Fibroblast of the aortic adventitia (primary cell): ENCODE measurements at places on chromosomes 3 and 15.

GRCh38 chr3:185701611-185702261, 115.6 kb downstream of the SENP2 start:
- no peak for DNase-seq

DNA sequence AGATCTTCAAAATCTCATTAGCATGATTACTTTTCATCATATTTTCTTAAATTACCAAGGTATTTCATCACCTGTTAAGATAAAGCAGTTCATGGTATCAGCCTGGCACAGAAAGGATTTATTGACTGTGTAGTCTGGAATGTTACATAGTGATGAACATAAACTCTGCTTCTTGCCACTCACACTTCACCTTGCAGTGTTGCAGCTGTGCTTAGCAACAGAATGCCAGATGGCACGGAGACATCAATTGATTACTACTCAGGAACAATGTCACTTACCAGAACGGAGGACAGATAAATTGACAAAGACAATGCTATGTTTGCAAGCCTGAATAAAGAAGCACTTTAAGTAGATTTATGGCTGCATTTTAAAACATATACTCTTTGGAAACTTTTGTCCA, 15.0 kb upstream of the BCHE start:
- DNase-seq = peak; percentile 8

- peak; percentile 54 for DNase-seq
Observed at GRCh38 chr3:9087831-9088413, 124.7 kb upstream of the RAD18 start.

DNA sequence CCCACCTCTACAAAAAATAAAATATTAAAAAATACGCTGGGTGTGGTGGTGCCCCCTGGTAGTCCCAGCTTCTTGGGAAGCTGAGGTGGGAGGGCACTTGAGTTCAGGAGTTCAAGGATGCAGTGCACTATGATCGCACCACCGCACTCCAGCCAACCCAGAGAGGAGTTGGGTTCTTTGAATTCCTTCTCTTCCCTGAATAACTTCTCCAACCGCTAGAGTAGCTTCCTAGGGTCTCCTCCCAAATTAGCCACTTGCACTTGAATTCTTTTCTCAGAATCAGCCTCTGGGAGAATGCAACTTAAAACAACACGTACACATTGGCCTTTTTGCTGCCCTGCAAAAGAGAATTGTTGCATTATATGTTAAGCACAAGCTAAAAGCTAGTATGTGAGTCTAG, 272.5 kb downstream of the ABHD5 start:
- DNase-seq = no peak

DNA sequence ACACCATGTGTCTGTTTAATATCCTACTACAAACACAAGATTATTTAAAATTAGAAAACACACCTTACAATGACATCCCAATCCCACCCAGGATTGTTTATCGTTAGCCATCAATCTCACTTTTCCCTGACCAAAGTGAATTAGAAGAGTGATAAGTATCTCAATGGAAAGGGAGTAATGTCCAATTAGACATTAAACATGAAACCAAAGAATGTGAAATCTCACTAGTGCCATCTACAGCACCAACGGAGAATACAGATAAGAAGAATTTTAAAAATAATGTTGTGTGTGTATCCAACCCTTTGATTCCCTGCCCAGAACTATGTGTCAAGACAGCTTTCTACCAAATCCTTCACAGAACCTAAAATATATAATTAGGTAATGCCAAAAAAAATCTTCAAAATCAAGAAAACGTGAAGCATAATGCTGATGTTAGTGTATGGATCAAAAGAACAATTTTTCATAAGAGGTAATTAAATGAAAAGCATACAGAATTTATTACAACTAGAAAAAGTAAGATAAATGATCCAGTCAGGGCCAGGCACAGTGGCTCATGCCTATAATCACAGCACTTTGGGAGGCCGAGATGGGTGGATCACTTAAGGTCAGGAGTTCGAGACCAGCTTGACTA, 64.2 kb downstream of the SCAPER start:
- peak; percentile 77 for DNase-seq

DNA sequence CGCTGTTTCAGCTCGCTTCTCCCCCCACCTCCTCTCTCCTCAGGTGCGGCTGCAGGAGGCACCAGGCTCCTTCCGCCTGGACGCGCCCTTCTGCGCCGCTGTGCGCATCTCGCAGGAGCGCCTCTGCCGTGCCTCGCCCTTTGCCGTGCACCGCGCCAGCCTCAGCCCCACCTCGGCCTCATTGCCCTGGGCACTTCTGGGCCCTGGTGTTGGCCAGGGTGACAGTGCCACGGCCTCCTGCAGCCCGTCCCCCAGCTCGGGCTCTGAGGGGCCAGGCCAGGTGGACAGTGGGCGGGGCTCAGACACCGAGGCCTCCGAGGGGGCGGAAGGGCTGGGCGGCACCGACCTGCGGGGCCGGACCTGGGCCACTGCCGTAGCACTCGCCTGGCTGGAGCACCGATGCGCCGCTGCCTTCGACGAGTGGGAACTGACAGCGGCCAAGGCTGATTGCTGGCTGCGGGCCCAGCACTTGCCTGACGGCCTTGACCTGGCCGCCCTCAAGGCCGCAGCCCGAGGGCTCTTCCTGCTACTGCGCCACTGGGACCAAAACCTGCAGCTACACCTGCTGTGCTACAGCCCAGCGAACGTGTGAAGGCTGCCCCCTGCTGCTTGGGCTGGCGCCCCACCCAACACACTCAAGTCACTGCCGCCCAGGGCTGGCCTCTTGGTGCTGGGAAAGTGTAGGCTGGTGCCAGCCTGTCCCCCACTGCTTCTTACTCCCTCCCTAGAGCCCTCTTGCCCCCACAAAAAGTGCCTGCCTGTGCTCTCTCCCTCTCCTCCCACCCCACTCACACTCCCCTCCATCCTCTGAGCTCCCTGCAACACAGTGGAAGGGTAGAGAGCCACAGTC, 7.1 kb downstream of the ALG3 start:
- DNase-seq = peak; percentile 36

GRCh38 chr15:93302080-93302765, 213.2 kb upstream of the RGMA start:
- DNase-seq = no peak

DNA sequence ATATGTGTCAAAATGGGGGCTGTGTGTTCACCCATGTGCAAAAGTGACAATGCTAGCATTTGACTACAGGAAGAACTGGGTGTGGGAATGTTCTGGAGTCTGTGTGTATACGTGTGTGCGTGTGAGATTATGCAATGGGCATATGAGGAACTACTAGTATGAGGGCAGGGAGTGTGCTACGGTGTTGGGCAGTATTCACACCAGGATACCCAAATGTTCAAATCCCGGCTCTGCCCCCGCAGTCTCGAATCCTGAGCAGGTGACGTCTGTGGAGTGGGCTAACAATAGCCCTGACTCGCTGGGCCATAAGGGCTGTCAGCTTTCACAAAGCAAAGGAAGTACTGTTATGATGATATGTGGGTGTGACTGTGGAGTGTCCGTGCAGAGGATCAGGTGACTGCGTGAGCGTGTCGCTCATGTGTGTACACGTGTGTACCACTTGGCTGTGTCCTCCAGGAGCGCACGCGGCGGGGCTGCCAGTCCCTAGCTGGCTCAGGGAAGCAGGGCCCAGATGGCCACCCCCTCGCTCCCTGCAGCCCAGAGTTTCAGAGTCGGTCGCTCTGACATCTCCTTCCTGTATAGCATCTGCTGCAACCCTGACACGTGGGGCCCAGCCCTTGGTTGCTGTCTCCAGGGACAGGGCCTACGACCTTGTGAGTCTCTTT, 27.2 kb downstream of the IQSEC1 start:
- no peak for DNase-seq

DNA sequence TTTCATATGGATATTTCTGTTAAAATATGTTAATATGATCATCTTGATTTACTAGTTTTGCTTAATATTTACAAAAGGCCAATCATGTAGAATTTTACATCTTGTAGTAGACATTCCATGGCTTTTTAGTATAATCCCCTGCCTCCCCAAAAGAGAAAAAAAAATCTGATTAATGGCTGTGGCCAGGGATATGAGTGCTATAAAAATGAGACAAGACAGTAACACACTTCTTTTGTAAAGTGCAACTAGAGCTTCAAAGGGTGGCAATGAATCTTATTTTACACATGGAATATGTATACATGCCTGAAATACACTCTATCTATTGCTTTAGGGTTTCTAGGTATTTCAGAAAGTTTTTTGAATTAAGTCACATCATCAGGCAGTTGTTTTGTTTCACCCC, 112.2 kb upstream of the NANOGP8 start:
- no peak for DNase-seq

- peak; percentile 65 for DNase-seq
Observed at GRCh38 chr15:60932051-60932915, 296.8 kb downstream of the RORA start.

GRCh38 chr3:184227481-184227935, 1.9 kb upstream of the VWA5B2 start:
- no peak for DNase-seq

DNA sequence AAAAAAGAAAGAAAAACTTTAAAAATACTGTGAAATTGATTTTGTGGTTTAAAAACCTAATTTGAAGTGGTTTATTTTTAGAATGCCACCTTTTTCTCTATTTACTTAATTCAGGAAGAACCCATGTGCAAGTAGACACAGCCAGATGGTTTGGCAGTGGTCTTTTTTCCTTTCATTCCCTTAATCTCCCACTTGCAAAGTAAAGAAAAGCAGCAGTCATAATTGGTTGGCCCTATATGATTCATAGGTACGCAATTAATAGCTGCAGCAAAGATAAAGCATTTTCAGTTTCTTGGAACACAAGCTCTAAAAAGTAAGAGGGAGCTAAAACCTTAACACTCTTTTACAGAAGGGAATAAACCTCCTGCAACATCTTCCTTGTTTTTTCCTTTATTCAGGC, 115.3 kb downstream of the MECOM start:
- DNase-seq = no peak

GRCh38 chr3:128075522-128076482, 23.6 kb downstream of the SEC61A1 start:
- DNase-seq = peak; percentile 87

- DNase-seq = no peak
Observed at GRCh38 chr15:87712211-87712610, 544.3 kb downstream of the NTRK3 start.

- DNase-seq = no peak
Observed at GRCh38 chr15:57321485-57321884, 54.8 kb upstream of the CGNL1 start.

DNA sequence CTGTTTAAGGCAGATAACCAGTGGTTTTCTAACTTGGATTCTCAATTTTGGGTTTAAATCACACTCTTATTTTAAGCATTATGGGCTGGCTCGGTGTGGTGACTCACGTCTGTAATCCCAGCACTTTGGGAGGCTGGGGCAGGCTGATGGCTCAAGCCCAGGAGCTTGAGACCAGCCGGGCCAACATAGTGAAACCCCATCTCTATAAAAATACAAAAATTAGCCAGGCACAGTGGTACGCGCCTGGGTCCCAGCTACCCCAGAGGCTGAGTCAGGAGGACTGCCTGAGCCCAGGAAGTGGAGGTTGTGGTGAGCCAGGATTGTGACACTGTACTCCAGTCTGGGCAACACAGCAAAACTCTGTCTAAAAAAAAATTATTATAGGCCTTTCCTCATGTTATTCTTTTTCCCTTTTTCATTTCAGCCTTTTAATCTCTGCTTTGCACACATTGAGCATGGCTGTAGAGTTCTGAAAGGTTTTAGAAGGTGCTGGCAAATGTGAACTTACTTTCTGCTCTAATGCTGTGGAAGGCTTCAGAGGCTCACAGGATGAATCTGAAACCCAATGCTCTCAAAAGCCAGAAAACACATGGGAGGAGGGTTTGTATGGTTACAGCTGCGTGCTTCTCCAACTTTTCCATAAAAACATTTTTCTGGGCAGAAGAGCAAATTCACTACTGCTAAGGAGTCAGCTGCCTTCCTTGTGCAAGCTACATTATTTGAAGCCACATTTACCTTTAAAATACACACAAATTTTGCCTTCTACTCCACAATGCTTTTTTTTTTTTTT, 32.5 kb downstream of the CHAC1 start:
- peak; percentile 58 for DNase-seq

DNA sequence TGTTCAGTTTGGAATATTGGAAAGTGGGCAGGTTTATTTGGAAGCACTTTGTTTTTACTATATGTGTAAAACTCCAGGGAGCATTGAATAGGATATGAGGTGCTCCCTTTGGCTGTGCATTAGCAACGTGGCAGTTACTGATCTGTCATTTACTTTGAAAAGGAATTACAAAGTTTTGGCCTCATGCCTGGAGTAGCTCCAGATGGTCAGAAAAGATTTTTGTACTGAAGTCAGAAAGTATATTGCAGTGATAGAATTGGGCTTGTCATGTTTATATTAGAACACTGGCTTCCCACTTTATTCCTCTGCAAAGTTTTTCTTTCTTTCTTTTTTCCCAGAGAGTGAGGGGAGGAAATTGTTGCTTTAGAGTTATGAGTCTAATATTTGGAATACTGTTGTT, 26.1 kb downstream of the FNDC3B start:
- DNase-seq = peak; percentile 87
